Large intestine (tissue), 12 donors: ENCODE measurements at places on chromosomes 3 and 15. TPM values are rescaled to one million over a fixed set of nuclear protein-coding genes. Genes with fewer than 3 reads are reported as not detected.

GRCh38 chr3:182424006-182424405 lies 369.3 kb upstream of the ATP11B start:
- no peaks in the 10 kb centered on the region for H3K27me3 ChIP-seq
- H3K36me3 ChIP-seq: no peaks in the 10 kb centered on the region
- H3K4me1 ChIP-seq: no peaks in the 10 kb centered on the region

The EAF2 gene
- 6.0 TPM for polyA plus RNA-seq

The CCR3 gene
- polyA plus RNA-seq: 0.15 TPM

GRCh38 chr3:54573858-54574257 lies 354.0 kb downstream of the LRTM1 start:
- no peaks in the 10 kb centered on the region for H3K27me3 ChIP-seq
- no peaks in the 10 kb centered on the region for H3K36me3 ChIP-seq
- DNase-seq: no peak
- H3K27ac ChIP-seq: no peak overlapping the region

The KCNH8 gene
- 2.2 TPM for polyA plus RNA-seq

The CCDC33 gene
- polyA plus RNA-seq: 2.2 TPM

- no peak overlapping the region for H3K27ac ChIP-seq
- no peaks in the 10 kb centered on the region for H3K27me3 ChIP-seq
- H3K4me1 ChIP-seq: no peaks in the 10 kb centered on the region
- H3K36me3 ChIP-seq: no peaks in the 10 kb centered on the region
- H3K4me3 ChIP-seq: no peak overlapping the region
Measured at GRCh38 chr3:120364821-120365220, 15.7 kb upstream of the LRRC58 start.

The PLCL2 gene
- polyA plus RNA-seq: 10.2 TPM
